Panc1 (cell line): ENCODE measurements at places on chromosomes 7 and 10.

- no peak for DNase-seq
Observed at GRCh38 chr10:106044503-106044902, 1120.0 kb downstream of the SORCS1 start.

DNA sequence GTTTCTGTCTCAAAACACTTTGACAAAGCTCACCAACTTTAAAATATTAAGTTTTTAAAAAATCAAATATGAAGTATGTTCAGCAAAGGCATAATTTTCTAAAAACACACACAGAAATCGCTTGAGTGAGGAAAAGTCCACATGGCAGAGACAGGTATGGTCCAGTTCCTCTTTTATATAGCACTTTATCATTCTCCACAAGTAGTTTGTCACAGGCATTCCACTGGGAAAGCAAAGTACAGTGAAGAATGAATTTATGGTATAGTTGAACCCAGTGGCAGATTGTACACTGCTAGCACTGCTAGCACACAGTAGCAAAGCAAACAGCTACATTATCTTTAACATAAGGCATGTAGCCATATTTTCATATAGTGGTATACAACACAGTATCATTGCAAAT lies 102.3 kb downstream of the HECTD2 start:
- no peak for DNase-seq

DNA sequence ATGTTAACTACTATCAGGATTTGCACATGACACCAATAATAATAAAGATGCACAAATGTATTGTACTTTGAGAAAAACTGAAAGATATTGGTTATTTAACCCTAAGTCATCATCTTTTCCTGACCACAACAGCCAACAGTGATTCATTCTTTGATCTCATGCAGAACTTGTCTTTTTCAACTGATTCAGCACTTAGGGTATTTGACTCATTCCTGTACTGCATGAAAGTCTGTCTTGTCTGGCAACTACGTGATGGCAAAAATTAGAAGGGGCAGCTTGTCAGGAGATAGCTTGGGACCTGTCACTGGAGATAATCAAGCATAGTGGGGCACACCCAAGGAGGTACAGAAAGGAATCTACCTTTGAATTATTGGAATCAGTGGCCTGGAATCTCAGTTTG lies 77.8 kb upstream of the LRRC17 start:
- DNase-seq: peak; percentile 50

DNA sequence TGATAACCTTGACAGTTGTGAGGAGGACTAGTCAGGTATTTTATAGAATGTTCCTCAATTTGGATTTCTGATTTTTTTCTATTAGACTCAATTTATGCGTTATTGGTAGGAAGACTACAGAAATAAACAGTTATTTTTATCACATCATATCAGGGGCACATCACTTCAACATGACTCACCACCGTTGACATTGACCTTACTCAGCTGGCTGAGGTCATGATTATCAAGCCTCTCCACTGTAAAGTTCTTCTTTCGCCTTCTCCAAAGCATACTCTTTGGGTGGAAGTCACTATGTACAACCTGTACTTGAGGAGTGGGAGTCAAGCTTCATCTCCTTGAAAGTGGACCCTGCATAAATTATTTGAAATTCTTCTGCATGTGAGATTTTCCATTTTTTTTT lies 194.3 kb upstream of the IGFBP3 start:
- no peak for DNase-seq

DNA sequence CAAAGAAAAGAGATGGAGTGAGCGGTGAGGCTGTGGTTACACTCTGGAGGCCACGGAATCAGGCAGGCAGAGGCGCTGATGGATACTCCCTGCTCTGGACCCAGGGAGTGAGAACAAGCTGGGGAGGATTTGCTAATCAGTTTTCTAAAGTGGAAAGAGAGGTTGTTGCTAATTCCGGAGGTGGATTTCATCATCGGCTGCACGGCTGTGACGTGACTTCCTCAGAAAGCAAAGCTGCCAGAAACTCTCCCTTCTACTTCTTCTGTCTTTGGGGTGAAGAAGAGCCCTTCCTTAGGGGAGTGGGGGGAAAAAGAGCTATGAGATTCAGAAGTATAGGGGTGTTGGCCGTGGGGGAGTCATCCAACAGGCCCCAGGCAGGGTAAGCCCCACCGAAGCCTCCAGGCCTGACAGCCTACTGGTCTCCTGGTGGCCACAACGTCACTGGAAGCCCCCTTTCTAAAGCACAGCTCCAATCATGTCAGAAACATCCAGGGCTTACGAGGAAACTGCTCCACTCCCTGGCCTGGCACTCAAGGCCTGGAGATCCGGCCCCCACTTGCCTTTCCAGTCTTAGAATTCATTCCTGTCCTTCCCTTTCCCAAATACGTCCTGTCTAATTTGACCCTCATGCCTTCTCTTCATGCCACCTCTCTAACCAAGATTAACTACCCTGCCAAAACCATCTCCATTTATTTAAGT lies 114.5 kb downstream of the HIP1 start:
- no peak for DNase-seq

DNA sequence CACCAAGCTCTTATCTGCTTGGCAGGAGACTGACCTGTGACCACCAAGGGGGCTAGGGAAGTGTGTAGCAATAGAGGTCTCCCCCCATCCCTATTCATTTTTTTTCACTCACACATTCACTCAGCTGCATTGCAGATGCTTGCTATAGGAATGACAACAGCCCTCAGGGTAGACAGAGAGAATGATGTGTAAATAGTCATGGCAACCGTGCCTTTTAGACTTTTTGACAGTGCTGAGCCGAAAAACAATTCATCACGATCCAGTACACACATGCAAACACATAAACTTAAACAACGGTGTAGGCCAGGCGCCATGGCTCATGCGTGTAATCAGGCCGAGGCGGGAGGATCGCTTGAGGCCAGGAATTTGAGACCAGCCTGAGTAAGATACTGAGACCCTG lies 7.6 kb upstream of the ELN start:
- DNase-seq: no peak

- DNase-seq: no peak
Observed at GRCh38 chr10:62278441-62278910, 9.8 kb upstream of the RTKN2 start.

DNA sequence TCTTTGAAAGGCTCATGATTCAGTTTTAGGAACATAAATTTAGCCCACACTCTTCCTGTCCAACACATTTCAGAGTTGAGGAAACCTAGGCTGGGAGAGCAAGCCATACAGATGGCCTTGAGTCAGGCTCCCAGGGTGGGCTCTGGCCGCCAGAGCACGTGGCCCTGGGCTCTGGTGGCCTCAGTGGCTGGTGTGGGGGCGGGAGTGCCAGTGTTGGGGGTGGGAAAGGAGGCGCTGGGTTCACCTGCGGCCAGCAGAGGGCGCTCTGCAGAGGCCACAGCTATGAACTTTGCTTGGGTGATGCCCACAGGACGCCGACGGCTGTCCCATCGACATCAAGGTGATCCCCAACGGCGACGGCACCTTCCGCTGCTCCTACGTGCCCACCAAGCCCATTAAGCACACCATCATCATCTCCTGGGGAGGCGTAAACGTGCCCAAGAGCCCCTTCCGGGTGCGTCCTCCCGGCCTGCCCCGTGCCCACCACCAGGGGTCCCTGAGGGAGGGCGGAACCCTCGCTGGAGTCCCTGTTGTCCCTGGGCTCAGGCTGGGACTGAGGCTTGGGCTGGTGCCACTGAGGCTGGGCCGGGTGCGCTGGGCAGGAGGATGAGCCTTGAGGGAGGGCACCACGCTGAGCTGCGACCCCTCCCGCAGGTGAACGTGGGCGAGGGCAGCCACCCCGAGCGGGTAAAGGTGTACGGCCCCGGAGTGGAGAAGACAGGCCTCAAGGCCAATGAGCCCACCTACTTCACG lies 11.9 kb downstream of the FLNC start:
- DNase-seq: no peak

DNA sequence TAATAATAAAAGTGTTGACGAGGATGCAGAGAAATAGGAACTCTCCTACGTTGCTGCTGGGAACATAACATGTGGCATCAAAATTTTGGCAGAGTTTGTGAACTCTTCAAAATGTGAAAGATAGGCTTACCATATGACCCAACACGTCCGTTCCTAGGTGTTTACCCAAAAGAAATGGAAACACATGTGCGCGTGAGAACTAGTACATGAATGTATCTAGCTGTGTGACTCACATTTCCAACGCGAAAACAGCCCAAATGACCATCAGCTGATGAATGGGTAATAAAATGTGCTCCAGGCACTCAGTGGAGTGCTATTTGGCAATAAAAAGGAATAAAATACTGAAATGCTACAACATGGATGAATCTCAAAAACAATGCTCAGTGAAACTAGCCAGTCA lies 10.4 kb upstream of the ELFN1 start:
- DNase-seq: no peak

DNA sequence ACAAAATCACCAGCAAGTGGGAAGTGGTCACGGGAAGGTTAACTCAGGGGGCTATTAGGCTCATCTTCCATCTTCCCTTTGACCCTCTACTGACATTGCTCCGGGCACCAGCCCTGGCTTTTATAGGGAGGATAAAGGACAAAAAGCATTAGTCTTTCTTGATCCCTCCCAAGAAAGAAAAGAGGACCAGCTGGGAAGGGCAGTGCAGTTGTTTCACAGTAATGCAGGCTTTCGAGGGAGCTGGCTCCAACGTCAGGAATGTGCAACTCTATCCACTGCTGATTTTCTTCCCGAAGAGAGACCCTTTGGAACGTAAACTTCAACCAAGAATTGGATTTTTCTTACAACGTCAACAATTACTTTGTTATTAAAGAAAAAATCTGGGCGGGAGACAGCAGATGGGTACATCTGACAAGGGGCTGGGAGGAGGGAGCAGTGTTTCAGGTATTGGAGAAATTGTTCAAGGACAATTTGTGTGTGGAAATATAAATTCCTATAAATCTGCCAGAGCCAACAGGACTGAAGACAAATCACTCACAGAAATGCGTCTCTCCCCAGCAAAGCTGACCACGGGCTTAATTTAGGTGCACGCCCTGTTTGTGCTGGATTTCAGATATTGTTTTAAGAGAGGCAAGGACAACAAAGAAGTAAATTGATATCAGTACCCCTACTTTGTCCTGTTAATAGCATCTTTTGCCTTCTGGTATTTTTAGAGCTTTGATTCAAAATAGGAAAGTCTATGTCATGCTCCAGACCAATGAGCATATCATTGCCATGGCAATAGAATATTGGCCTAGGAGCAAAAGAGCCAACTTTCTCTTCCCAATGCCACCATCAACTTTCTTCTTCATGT lies 23.4 kb upstream of the ARID5B start:
- DNase-seq: no peak

DNA sequence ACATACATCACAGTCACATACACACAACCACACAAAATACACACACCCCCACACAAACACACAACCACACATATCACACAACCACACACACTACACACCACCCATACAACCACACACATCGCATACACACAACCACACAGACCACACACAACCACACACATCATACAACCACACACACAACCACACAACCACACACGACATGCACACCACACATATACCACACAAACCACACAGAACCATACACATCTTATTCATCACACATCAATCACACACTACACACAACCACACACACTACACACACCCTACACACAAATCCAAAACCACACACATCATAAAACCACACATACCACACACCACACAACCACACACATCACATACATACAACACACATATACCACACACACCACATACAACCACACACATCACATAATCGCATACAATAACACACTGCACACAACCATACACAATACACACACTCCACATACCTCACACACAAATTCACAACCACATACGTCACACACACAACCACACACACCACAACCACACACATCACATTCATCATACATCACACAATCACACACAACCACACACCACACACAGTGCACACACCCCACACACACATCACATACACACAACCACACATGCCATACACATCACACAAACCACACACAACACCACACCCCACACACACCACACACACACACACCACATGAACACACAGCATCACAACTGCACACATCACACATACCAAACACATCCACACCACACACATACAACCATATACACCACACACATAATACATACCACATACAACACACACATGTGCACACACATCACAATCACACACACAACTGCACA lies 30.4 kb downstream of the GPRIN2 start:
- DNase-seq: no peak
